ENCODE measurements at places on chromosomes 2 and 18. TPM values are rescaled to one million over a fixed set of nuclear protein-coding genes. Genes with fewer than 3 reads are reported as not detected.

GRCh38 chr18:38369772-38370690 is 804.4 kb upstream of the CELF4 start:
- no peaks in the 10 kb centered on the region for H3K36me3 ChIP-seq
- DNase-seq = no peak
- no peak overlapping the region for H3K27ac ChIP-seq

DNA sequence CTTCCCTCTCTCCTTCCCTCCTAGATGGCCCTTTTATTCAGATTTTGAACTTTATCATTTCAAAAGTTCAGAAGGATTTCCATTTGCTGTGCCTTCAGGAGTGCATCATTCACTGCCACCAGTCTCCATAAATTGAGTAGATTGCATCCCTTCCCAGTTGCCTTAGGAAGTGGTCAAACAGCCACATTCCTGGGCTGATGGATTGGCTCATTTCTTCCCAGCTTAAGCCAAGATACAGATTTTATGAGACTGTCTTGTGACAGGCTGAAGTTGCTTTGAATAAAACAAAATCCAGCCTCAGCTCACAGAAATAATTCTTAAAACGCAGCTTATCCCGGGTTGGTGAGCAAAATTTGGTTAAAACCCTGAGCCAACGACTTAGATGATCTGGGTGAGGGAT is 9.8 kb downstream of the NRP2 start:
- no peaks in the 10 kb centered on the region for H3K36me3 ChIP-seq
- DNase-seq = no peak
- H3K4me3 ChIP-seq = no peak overlapping the region
- no peaks in the 10 kb centered on the region for H3K4me1 ChIP-seq
- no peak overlapping the region for H3K27ac ChIP-seq

SOCS6 gene
- polyA plus RNA-seq = 6.1 TPM

GRCh38 chr2:72892506-72893173 is 5.4 kb downstream of the SPR start:
- no peaks in the 10 kb centered on the region for H3K36me3 ChIP-seq
- peak; percentile 57 for DNase-seq
- H3K4me1 ChIP-seq = peaks cover 47% of the 10 kb centered on the region
- H3K27ac ChIP-seq = no peak overlapping the region
- peaks cover 33% of the 10 kb centered on the region for H3K27me3 ChIP-seq

CDH7 gene
- not detected for polyA plus RNA-seq

CYBRD1 gene
- 26.3 TPM for polyA plus RNA-seq

- no peak for DNase-seq
- no peak overlapping the region for H3K27ac ChIP-seq
- H3K36me3 ChIP-seq = no peaks in the 10 kb centered on the region
- no peaks in the 10 kb centered on the region for H3K27me3 ChIP-seq
Measured at GRCh38 chr2:166632616-166633015, 138.6 kb upstream of the SCN7A start.

GALR1 gene
- polyA plus RNA-seq = 0.01 TPM

STPG4 gene
- 0.06 TPM for polyA plus RNA-seq

MFF gene
- 86.3 TPM for polyA plus RNA-seq

- no peak overlapping the region for H3K4me3 ChIP-seq
- no peak overlapping the region for H3K27ac ChIP-seq
- DNase-seq = no peak
Measured at GRCh38 chr2:180763263-180763989, 217.0 kb upstream of the UBE2E3 start.

GRCh38 chr2:1744151-1744445 is 217 bp downstream of the PXDN start:
- peak overlapping the region; percentile 90 for H3K27ac ChIP-seq
- no peak for DNase-seq
- H3K4me1 ChIP-seq = peaks cover 42% of the 10 kb centered on the region
- H3K4me3 ChIP-seq = peak overlapping the region; percentile 84
- peaks cover 16% of the 10 kb centered on the region for H3K27me3 ChIP-seq

PRSS56 gene
- not detected for polyA plus RNA-seq

Data from heart right ventricle (tissue), 16 donors.